SK-MEL-5 (cell line): ENCODE measurements at places on chromosomes 11 and 22.

DNA sequence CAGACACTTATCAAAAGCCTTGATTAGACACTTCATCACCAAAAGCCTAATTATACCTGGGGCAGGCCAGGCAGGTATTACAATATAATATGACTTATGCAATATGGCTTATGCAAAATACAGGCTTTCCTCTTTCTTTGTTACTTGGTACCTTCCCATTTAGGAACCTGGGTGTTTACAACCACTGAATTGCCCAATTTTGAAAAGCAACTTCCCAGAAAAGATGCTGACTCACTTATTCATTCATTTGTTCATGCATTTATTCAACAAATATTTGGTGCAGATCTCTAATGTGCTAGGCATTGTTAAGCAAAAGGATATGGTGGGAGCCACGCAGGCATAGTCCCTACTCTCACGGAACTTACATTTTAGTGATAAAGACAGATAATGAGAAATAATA is 13.6 kb upstream of the JAML start:
- DNase-seq, result no peak

- no peak for DNase-seq
These were observed 57.1 kb downstream of the ST14 start for GRCh38 chr11:130216591-130217132.

- DNase-seq, result no peak
These were observed 73.3 kb upstream of the PICALM start for GRCh38 chr11:86142170-86142569.

DNA sequence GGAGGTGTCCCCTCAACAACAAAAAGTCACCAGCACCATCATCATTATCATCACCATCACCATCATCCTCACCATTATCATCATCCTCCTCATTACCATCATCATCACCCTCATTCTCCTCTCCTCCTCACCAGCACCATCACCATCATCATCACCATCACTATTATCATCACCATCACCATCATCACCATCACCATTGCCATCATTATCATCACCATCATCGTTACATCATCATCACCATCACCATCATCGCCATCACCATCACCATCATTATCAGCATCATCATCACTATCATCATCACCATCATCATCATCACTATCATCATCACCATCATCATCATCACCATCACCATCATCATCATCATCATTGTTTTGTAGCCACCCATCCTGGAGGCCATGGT is 212.6 kb downstream of the MN1 start:
- no peak for DNase-seq

GRCh38 chr11:2549876-2550605 is 105.2 kb downstream of the KCNQ1 start:
- no peak for DNase-seq

DNA sequence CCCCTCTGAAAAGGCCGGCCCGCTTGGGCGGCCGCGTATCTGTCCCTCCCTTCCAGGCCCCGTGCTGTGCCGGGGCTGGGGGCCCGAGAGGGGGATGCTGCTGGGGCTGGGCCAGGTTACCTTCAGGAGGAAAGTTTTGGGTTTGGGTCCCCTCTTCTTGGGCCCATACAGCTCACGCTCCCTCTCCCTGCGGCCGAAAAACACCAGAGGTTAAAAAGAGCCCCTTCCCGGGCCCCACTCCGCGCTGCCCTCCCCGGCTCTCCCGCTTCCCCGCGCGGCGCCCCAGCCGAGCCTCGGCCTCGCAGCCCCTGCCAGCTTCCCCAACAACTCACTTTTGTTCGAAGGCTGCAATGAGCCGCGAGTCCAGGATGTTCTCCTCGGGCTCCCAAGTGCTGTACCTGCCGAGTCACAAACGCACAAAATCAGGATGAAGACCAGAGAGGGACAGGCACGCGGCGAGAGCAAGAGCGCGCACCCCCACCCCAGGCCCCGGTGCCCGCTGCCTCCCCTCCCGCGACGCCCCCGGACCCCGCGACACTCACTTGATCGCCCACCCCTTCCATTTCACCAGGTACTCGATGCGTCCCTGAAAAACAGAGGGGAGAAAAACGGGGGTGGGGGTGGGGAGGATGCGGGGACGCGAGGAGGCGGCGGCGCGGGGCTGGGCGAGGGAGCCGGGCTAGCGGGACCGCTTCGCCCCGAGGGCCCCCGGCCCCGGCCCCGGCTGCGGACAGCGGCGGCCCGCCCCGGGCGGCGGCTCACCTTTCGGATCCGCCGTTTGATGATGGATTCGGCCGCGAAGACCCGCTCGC is 450 bp downstream of the CBX6 start:
- DNase-seq, result no peak

DNA sequence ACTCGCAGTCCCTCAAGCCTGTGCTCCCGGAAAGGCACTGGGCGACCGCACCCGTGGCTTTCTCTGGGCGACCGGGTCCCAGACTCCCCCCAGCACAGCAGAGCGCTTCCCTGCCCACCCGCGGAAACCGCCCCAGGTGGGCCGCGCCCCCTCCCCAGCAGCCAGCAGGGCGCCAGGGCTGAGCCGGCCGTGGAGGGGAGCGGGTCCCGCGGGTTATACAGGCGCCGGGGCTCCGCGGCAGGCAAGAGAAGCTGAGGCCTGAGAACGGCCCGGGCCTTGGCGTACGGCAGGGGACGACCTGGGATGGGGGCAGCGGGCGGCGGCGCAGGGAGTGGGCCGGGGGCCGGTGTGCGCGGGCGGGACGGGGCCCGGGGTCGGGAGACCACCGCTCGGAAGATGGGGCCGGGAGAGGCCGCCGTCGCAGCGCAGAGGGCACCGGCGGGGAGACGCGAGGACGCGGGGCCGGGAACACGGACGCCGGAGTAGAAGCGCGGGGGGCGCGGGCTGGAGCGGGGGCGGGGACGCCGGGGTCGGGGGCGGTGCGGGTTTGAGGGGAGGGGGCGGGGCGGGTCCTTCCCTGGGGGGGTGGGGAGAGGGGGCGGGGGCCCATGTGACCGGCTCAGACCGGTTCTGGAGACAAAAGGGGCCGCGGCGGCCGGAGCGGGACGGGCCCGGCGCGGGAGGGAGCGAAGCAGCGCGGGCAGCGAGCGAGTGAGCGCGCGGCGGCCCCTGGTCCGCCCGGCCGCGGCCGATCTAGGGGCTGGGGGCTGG is at the start of gene MDK:
Gene MDK, plus strand, starts transcription at position 622 of the 771 bp plus-strand sequence. CDS start 389 bp downstream, outside the sequence.
- DNase-seq, result no peak

GRCh38 chr11:104819603-104820002 is 78.7 kb downstream of the CASP12 start:
- no peak for DNase-seq
